NCI-H187 treated with DMSO at 0.1 percent for 48 hours (cell line): ENCODE measurements at places on chromosomes 3 and 15.
A peak's percentile ranks its signal among the peaks of the same experiment; 100 is the strongest.

GRCh38 chr3:190883973-190884832, 21.7 kb upstream of the GMNC start:
- no peak for DNase-seq

DNA sequence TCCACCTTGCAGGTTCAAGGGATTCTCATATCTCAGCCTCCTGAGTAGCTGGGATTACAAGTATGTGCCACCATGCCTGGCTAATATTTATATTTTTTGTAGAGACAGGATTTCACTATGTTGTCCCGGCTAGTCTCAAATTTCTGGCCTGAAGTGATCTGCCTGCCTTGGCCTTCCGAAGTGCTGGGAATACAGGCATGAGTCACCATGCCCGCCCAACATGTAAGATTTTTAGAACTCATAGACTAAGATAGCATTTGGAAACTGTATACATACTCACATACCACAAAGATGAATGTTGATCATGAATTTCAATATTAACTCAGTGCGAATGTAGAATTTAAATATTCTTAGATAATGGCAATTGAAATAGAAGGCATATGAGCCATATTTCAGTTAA, 718.9 kb downstream of the NLGN1 start:
- DNase-seq, result no peak

DNA sequence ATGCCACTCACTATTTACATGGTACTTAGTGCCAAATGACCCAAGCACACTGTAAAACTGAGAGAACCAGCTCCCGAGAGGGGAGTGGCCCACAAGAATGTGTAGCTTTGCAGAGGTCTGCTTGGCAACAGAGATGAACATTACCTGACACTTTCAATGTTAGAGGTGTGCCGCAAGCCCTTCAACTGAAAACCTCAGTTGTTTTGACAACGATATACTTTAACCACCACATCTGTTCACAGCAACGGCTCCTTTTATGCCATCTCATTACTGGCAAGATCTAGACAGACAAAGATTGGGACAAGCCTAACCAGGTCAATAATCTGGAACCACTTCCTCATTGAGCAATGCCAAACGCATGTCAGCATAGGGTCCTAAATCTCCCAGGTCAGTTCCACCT, 23.7 kb downstream of the NEK10 start:
- no peak for DNase-seq

GRCh38 chr3:108338901-108339545, 42.7 kb downstream of the HHLA2 start:
- no peak for DNase-seq

GRCh38 chr3:193788189-193788991, 195.4 kb downstream of the OPA1 start:
- no peak for DNase-seq

GRCh38 chr3:148906667-148907066, 41.6 kb downstream of the CPA3 start:
- no peak for DNase-seq

DNA sequence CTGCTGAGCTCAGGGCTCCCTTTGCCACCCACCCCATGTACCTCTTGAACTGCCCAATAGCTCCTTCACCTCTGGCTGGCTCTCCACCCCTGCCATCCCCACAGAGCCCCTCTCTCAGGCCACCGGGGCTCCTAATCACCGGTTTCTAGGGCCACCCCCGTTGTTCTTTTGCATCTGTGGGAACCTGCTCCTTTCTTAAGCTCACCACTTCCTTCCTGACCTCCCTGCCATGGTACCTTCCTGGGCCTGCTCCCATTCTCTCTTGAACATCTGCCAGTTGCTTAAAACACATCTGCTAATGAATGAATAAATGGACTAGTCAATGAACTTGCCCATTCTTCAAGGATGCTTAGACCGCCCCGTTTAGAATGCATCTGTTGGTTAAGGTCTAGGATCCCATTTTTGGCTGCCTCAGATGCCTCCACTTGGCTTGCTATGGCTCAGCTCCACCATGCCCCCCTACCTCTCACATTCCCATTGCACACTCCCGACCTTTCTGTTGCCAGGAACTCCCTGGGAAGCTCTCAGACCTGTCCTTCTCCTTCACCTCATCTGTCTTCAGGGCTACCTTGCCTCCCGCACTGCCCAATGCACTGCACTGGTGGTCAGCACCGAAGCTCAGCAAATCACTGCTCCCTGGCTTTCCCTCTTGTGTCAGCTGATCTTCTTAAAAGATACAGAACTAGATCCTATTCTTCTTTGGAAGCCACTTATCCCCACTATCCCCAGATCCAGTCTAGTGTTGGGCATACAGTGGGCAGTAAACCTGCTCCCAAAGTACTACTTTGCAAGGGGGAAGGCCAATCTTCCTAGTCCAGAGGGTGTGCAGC, 9.1 kb downstream of the AMOTL2 start:
- DNase-seq, result no peak

- no peak for DNase-seq
These were observed 74.8 kb downstream of the AQP9 start for GRCh38 chr15:58212909-58213526.

GRCh38 chr3:54198556-54198955, 76.2 kb downstream of the CACNA2D3 start:
- DNase-seq, result no peak

GRCh38 chr15:63726491-63726890, 107.3 kb downstream of the HERC1 start:
- DNase-seq, result no peak

DNA sequence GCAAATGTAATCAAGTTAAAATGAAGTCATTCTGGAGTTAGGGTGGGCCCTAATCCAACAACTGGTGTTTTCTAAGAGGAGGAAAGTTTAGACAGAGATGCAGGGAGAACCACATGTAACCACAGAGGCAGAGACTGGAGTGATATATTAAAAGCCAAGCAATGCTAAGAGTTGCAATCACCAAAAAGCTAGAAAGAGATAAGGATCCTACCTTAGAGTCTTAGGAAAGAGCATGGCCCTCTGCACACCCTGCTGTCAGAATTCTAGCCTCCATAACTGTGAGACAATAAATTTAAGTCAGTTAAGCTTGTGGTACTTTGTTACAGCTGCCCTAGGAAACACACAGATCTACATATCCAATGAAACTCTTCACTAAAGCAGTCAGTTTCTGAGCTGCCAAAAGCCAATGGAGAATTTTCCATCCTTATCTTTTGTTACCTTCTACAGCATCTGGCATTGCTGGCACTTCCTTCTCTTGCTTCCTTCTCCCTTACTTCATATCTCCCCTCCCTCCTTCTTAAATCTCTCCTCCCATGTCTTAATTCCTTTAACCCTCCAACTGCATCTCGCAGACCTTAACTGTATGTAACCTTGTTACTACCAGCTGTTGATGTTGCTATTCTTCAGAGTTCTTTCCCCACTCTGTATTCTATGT, 11.2 kb downstream of the DCBLD2 start:
- DNase-seq, result no peak

DNA sequence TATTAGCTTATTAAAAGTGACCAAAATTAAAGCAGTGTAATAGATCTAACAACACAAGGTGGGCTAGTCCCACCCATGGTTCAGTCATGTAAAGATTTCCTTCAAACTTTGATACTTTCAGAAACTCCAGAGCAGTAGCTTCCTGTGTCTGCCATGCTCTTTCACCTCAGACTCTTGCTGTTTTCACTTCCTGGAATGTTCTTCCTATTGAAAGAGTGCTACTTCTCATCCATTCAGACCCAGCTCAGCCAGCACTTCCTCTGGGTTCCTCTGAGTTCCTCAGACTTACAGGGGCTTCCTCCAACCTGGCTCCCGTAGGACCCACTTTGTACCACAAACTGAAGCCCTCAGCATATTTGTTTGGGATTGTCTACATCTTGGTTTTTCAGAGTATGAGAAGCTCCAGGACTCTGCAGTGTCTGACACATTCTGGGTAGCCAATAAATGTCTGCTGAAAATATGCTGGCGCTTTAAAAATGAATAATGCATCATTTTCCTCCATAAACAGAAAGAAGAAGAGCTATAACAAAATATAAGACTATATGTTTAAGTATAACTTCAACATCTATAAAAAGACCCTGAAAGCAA, 18.0 kb downstream of the NCEH1 start:
- DNase-seq, result no peak

- no peak for DNase-seq
These were observed 7.2 kb downstream of the TMOD2 start for GRCh38 chr15:51758645-51759044.

DNA sequence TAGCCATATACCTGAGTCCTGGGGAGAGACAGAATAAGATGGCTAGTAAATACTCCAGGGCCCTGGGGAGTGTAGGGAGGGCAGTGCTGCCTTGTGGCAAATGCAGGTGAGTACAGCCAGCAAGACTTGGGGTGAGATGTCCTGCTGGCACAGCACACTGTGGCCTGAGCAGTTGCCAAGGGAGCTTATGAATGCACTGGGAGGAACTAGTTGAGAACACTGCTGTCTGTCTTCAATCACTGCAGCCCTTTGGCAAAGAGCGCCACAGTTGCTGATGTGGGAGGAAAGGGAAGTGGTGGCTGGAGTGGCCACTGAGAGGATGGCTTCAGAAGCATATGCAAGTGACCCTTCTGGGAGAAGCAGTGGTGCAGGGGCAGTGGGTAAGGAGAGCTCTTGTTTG, 264.6 kb downstream of the RORA start:
- DNase-seq, result no peak

GRCh38 chr3:116165135-116165534, 280.2 kb downstream of the LSAMP start:
- DNase-seq, result no peak

DNA sequence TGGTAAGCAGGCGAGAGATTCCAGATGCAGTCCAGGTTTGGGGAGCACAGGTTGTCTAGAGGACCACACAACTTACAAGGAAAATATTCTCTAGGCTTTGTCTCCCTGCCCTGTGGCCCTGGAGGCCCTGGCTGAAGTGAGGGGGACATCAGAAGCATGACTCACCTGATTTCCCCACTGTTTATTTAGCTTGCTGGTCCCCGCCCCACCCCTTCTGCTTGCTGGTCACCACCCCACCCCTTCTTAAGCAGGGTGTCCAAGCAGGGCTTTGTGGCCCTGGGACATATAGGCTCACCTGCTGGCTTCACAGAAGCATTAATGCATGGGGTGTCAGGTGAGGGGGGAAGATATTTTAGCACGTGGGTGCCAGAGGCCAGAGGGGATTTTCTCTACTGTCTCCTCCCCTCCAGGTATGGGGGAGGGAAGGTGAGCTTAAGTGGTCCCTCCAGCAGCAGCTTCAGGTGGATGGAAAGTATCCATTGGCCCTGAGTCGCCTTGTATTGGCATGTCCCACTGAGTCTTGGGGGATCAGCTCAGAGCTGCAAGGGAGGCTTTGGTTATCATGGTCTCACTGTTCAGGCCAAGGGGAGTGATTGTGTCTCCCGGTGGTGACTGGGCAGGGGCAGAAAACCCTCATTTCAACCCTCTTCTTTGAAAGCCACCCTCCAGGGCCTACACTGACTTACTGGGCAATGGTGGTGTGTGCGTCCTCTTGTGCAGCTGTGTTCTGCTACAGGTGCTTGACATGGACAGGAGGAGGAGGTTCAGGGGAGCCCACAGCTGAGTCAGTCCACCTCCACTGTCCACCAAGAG, 49.8 kb downstream of the GASK1A start:
- no peak for DNase-seq

- peak; percentile 62 for DNase-seq
These were observed 75.0 kb downstream of the TRIM69 start for GRCh38 chr15:44811337-44811736.

DNA sequence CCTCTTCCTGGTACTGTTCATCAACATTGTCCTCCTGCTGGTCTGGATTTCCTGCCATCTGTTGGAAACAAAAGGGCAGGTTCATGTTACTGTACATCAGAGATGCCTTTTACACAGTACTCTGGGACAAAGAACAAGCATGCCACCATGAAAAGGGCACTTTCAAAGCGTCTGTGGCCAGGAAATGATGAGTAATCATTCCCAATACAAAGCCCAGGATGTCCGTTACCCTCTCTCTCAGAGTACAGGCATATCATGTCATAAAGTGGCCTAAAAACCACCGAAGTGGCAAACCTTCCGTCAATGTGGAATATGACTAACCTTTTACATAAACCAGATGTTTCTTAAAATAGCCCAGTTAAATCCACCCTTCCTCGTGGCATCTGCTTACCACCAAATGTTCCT, 71.2 kb downstream of the GOLIM4 start:
- DNase-seq, result peak; percentile 56

DNA sequence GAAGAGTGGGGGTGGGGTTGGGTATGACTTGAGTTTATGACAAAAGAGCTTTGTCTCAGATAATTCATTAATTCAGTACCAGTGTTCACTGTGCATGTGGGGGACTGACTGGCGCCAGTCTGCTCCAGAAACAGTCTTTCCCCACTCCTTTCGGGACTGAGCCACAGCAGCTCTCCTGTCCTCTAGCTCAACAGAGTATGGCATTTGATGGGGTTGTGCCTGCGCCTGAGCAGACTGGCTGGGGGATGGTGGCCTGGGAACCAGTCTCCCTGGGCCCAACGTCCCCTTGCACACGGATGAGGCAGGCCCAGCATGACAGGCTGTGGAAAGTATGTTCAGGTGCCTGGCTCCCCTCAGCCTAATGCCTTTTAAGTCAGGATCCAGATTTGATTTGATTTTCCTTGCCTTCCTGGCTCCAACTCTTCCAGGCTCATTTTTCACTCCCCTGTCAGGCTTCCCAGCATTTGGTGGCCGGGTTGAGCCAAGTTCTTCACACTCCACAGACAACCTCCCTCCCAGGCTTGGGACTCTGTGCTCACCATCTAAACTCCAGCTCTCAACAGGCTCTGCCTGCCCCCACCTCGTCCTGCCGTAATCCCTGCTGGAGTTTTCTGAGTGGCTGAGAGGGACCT, 105.0 kb downstream of the MYLK start:
- DNase-seq, result no peak

DNA sequence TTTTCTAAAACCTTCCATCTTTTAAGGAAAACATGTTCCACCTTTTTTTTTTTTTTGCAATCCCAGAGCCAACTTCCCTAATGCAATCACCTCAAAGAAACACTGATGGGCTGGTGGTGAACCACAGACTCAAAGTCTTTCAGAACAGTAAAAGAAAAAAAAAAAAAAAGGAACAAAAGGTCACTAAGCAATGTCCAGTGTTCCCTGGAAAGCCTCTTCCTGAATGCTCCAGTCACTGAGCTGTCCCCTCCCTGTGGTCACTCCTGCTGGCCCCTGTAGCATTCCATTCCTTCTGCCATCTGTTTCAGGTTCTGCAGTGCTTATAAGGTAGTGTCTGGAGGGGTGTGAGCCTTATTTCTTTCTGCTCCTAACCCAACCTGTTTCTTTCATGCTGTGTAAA, 53.3 kb downstream of the AAGAB start:
- no peak for DNase-seq

GRCh38 chr3:138948371-138949001, 1.5 kb downstream of the FOXL2NB start:
- no peak for DNase-seq
